Activated CD4-positive, alpha-beta T cell treated with anti-CD3 and anti-CD28 coated beads, Interleukin-2, amount 50 U/mL, for 48 hours (primary cell): ENCODE measurements at places on chromosomes 6 and 20.

GRCh38 chr6:116287689-116288282, 8.1 kb upstream of the TSPYL1 start:
- DNase-seq, result no peak

GRCh38 chr20:50784464-50784863, 10.4 kb upstream of the BCAS4 start:
- DNase-seq, result no peak

DNA sequence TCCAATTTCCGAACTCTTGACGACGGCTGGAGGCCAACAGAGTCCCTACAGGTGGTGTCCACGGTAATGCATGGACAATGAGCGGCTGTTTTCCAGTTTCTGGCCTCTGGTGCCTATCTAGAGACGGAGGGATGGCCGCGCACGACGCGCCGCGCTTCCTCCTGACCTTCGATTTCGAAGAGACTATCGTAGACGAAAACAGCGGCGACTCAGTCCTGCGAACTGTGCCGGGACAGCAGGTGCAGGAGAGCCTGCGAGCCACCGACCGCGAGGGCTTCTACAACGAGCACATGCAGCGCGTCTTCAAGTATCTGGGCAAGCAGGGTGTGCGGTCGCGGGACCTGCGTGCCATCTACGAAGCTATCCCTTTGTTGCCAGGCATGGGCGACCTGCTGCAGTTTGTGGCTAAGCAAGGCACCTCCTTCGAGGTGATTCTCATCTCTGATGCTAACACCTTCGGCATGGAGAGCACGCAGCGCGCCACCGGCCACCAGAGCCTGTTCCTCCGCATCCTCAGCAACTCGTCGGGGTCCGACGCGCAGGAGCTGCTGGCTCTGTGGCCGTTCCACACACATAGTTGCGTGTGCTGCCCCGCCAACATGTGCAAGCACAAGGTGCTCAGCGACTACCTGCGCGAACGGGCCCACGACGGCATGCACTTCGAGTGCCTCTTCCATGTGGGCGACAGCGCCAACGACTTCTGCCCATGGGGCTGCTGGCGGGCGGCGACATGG, 169.4 kb downstream of the CDK19 start:
- no peak for DNase-seq

- DNase-seq, result no peak
These were observed 323.6 kb downstream of the UBE3D start for GRCh38 chr6:82741996-82742385.

GRCh38 chr6:43222418-43223059, 6.7 kb downstream of the DNPH1 start:
- DNase-seq, result no peak
